ENCODE measurements at places on chromosomes 11 and 22.

DNA sequence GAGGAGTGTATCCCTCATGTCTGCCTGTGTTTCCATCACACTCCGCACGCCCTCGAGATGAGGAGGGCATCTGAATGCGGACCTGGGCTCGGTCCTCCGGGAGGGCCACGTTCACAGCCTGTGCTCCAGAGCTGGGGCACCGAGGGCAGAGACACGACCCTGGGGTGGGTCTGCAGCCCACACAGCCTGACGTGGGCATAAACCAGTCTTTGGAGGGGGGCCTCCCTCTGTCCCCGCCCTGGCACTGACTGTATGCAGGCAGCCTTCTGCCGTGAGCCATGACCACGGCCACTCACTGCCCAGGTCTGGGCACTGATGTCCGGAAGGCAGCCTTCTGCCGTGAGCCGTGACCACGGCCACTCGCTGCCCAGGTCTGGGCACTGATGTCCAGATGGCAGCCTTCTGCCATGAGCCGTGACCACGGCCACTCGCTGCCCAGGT, 1425.1 kb downstream of the BRD1 start:
- DNase-seq = no peak

- no peak for DNase-seq
These were observed 10.8 kb upstream of the SLN start for GRCh38 chr11:107722662-107723061.

- no peak for DNase-seq
These were observed 183.8 kb upstream of the NTM start for GRCh38 chr11:131186629-131187101.

GRCh38 chr11:61820174-61820573, 3.4 kb upstream of the FADS1 start:
- DNase-seq = no peak

Measured in stimulated activated effector memory CD8-positive, alpha-beta T cell treated with anti-CD3 and anti-CD28 coated beads, Interleukin-12 subunit alpha, Interleukin-12 subunit beta, amount 100 ng/mL, for 72 hours (primary cell).